ENCODE measurements at places on chromosomes 16 and 17.

DNA sequence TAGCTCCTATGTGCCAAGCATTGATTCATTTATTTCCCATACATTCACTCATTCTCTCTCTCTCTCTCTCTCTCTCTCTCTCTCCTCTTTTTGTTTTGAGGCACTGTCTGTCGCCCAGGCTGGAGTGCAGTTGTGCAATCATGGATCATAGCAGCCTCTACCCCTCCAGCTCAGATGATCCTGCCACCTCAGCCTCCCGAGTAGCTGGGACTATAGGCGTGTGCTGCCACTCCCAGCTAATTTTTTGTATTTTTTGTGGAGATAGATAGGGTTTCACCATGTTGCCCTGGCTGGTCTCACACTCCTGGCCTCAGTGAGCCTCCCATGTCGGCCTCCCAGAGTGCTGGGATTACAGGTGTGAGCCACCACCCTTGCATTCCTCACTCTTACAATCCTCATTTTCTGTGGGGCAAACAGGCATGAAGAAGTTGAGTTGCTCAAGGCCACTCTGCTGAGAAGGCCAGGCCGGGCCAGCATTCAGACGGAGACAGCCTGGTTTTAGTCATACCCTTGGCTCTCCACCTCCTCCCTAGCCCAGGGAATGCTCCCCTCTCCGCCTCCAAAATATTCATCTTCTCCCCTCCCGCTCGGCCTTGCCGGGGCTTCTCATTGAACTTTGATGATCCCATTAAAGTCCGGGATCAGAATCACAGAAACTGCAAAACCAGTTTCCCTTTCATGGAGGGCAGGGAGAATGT, 765 bp upstream of the PRM2 start:
- DNase-seq = no peak

GRCh38 chr17:45225964-45226530, 4.4 kb downstream of the FMNL1 start:
- no peak for DNase-seq

- DNase-seq = no peak
These were observed 31.4 kb upstream of the GPRC5B start for GRCh38 chr16:19916064-19916463.

GRCh38 chr17:16121915-16122314, 93.4 kb downstream of the NCOR1 start:
- no peak for DNase-seq

GRCh38 chr17:73612031-73612472, 32.2 kb downstream of the SDK2 start:
- no peak for DNase-seq

DNA sequence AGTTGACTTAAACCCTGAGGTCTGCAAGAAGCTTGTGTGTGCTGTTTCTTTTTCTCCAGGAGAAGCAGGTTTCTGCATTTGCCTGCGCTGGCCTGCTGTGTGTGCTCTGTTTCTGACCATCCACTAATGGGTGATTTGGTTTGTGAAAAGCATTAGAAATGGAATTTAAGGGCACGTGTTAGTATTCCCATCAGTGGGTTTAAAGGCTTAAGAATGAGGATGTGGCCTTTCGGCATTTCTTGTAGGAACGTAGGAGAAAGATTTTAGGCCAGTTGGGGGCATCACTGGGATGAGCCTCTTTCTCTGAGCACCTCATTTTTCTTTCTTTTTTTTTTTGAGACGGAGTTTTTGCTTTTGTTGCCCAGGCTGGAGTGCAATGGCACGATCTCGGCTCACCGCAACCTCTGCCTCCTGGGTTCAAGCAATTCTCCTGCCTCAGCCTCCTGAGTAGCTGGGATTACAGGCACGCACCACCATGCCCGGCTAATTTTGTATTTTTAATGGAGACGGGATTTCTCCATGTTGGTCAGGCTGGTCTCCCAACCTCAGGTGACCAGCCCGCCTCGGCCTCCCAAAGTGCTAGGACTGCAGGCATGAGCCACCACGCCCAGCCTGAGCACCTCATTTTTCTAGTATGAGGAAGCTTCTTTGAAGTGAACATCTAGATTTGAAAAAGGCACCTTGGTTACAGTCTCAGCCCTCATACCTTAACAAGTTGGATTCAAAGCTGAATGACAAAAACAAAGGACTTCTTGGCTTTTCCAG, 110.3 kb downstream of the BANP start:
- no peak for DNase-seq

DNA sequence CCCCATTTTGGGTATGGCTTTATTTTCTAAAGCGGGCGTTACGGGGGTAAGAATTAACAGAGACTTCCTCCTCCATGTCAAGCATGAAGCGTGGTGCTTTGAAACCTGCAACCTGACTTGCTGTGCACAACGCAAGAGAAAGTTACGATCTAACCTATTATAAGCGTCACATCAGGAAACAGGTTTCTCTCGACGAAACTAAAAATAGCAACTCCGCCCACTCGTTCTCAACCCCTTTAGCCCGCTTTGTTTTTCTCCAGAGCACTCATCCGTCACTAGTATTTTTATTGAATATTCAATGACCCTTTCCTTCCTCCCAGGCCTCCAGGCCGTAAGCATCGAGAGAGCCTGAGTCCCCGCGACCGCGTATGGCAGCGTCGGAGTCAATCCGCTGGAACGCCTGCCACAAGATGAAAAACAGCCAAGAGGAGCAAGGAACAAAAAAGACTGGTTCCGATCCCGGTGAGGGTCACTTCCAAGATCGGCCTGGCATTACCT, 555 bp downstream of the NUP88 start:
- DNase-seq = no peak

DNA sequence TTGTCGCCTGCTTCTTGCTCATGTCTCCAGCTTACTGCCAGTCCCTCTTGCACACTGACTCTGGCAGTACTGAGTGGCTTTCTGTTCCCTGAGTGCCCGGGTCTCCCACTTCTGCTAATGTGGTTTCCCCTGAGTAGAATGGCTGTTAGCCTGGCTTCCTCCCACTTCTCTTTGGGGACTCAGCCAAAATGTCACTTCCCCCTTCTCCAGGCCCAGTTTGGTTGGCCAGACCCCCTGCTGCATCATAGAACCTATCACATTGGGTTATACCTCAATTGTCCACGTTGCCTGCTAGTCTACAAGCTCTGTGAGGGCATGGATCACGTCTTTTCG, 304.4 kb downstream of the HS3ST3B1 start:
- DNase-seq = no peak

DNA sequence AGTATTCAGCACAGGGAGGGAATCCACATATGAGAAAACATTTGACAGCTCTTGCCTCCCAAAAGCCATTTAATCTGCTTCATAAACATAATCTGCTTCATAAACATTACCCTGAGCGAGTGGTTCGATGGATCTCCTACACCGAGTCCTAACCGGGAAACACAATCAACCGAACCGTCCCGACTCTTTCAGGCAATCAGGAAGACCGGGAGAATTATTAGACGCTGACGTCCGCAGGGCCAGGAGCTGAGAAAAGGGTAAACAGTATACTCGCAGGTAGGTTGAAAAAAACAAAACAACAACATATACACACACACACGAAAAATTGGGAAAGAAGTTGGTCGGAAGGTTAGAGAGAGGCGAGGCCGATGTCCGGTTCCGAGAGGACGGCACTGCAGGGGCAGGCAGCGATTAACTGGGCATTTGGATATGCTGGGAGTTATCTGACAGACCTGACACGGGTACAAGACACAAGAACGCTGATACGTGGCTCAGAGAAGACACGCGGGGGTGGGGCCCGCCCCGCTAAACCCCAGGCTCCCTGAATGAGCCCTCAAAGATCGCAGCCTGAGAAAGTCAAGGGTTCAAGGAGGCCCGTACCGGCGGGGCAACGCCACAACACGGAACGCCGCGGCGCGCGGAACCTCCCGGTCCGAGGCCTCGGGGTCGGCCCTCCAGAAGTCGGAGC, 585 bp downstream of the AP1G1 start:
- no peak for DNase-seq

GRCh38 chr17:63823659-63824331, 3.4 kb upstream of the PSMC5 start:
- no peak for DNase-seq

Data from cortex of kidney (tissue), 1 donor.